ENCODE measurements at places on chromosomes 2 and 18.

DNA sequence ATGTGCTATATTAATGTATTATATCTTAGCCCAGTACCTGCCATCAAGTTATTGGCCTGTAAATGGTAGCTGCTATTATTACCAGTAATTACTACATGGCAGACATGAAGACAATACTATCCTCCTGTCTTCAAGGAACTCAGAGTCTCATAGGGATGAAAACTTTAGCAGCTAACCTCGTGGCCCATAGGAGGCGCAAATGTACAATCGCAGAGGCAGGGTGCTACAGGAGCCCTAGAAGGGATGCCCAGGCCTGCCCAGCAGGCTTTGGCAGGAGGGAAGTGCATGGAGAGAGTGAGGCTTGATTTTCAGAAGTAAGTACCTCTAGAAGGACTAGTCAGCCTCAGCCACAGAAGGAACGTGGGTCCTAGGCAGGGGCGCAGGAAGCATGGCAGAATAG is 44.7 kb upstream of the KIDINS220 start:
- no peak for DNase-seq

GRCh38 chr18:3793545-3793944 is 343.6 kb downstream of the TGIF1 start:
- DNase-seq: no peak

GRCh38 chr18:54210463-54210862 is 14.0 kb downstream of the MBD2 start:
- no peak for DNase-seq

DNA sequence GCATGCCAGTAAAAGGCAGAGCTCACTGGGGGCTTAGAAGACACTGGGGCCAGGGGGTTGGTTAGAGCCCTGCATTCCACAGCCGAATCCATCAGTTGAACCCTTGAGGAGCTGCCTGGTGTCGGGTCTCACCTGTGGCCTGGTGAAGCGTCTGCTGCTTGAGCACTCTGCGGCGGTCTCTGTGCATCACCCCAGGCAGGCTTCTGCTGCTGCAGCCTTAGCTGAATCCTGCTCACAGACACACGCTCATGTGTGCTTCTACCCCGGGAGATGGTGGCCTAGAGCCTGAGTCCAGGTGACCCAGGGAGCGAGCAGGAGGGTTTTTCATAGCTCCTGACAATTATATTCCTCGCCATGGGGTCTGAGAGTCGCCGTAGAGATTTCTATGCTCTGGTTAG is 192.1 kb downstream of the MGAT5 start:
- DNase-seq: no peak

DNA sequence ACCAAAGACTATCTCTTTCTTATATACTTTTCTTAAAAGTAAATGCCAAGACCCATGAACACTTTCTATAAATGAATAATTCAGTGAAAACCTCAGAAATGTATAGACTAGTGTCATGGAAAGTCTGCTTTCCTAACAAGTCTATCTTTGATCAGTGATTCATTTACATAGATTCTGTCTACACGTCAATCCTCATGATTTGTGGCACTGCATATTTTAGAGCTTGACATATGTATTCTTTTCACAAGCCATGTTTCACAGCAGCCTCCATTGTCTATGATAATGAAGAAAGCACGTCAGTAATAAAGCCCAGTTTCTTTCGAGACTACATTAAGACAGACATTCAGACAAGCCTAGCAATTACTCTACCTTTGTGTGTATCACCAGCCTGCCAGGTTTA is 486.6 kb downstream of the IRS1 start:
- DNase-seq: no peak

DNA sequence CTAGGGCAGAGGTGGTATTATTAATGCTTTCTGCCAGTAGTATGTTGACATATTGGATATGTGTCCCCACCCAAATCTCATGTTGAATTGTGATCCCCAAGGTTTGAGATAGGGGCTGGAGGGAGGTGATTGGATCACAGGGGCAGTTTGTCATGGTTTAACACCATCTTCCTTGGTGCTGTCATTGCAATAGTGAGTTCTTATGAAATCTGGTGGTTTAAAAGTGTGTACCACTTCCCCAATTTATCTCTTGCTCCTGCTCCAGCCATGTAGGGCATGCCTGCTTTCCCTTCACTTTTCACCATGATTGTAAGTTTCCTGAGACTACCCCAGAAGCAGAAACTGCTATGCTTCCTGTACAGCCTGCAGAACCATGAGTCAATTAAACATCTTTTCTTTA is 47.1 kb upstream of the THSD7B start:
- no peak for DNase-seq
